ENCODE measurements at places on chromosomes 2 and 18.
A peak's percentile ranks its signal among the peaks of the same experiment; 100 is the strongest.

DNA sequence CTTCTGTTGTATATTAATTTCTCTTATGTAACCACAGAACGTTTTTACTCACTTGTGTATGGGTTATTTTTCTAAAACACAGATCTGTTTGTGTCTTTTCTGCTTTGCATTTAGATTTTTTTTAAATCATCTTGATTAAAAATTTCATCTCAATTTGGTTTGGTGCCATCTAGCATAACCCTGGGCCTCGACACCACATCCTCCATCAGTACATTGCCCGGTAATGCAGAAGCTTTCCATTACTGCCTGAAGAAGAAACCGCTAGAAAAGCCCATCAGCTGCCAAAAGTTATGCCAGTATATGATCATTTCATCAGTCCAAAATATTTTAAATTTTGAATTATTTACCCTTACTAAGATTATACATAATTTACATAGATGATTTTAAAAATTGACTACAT lies 26.2 kb downstream of the MAPRE2 start:
- DNase-seq: no peak

- no peak for DNase-seq
Observed at GRCh38 chr2:147394179-147394790, 450.5 kb upstream of the ACVR2A start.

GRCh38 chr2:95061601-95062183 lies 36.2 kb downstream of the MAL start:
- no peak for DNase-seq

- DNase-seq: no peak
Observed at GRCh38 chr2:85741211-85741832, 12.5 kb upstream of the ATOH8 start.

- peak; percentile 3 for DNase-seq
Observed at GRCh38 chr2:186068139-186068801, 329.7 kb downstream of the FSIP2 start.

- DNase-seq: no peak
Observed at GRCh38 chr18:72375618-72376017, 168.5 kb downstream of the CBLN2 start.

DNA sequence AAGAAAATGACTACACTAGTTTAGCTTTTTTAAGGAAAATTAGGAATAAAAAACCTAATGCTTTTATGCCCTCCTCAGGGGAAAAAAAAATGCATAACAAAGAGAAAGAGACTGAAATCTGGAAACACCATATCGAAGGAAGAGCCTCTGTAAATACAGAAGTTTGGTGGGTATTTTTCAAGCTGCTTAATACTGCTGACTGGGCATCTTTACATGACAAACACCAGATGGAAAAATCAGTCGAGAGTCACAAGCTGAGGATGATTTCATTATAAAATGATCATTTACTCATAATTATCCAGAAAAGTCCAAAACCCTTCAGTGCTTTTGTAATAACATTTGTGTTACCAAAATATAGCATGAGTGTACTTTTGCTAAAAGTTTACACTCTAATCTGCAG lies 1600.7 kb upstream of the ACVR2A start:
- no peak for DNase-seq

DNA sequence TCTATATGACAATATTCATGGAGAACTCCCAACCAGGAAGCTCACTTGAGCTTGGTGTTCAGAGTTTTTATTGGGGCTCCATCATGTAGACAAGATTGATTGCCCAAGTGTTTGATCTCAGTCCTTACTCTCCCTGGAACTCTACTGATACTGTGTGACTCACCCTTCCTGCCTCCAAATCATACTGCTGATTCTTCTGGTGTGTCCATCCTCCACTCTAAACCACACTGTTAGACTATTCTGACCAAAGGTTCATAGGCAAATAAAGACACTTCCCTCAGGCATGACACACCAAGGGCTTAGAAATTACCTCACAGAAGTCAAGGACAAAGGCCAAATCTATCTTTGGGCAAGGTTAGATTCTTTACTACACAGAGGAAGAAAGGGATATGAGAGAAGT lies 107.9 kb upstream of the CDH20 start:
- no peak for DNase-seq

GRCh38 chr2:182446087-182446486 lies 19.3 kb upstream of the PDE1A start:
- peak; percentile 90 for DNase-seq

GRCh38 chr2:187213798-187214197 lies 234.3 kb downstream of the CALCRL start:
- no peak for DNase-seq

DNA sequence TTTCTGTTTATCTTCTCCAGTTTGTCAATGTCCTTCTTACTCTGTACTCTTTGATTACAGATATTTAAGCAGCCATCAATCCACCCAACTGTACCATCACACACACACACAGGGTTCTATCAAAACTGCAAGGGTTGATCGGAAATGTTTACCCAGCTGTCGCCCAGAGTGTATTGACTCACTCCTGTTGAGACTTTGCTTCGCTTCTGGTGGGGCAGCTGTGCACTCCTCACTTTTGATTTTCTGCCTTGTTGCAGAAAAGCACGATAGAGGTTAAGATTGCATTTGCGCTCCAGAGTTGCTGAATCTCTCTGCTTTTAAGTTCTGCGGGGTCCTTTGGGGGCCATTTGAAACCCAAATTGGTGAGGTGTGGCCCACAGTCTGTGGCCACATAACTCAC lies 216.2 kb downstream of the SETBP1 start:
- DNase-seq: no peak

DNA sequence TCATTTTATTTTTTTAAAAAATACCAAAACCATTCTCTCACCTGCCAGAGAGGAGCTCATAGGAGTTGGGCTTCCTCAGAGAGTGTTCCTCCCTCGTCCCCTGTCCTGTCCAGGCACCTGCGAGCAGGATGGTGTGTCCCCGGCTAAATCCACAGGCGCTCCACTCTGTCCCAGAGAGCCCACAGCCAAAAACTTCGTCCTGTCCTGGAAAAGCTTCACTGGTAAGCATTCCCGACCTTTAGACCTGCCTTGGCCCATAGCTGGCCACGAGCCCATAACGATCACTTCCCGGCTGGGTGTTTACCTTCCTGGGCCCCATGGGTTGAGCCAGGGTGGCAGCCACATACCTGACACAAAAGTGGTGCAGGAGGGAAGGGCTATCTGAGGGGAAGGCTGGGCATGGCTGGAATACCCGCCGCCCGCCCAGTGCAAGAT lies at the start of gene NGEF:
Gene NGEF, minus strand, starts transcription at position 230 of the 435 bp plus-strand sequence. CDS start 38,366 bp downstream, outside the sequence.
- no peak for DNase-seq

DNA sequence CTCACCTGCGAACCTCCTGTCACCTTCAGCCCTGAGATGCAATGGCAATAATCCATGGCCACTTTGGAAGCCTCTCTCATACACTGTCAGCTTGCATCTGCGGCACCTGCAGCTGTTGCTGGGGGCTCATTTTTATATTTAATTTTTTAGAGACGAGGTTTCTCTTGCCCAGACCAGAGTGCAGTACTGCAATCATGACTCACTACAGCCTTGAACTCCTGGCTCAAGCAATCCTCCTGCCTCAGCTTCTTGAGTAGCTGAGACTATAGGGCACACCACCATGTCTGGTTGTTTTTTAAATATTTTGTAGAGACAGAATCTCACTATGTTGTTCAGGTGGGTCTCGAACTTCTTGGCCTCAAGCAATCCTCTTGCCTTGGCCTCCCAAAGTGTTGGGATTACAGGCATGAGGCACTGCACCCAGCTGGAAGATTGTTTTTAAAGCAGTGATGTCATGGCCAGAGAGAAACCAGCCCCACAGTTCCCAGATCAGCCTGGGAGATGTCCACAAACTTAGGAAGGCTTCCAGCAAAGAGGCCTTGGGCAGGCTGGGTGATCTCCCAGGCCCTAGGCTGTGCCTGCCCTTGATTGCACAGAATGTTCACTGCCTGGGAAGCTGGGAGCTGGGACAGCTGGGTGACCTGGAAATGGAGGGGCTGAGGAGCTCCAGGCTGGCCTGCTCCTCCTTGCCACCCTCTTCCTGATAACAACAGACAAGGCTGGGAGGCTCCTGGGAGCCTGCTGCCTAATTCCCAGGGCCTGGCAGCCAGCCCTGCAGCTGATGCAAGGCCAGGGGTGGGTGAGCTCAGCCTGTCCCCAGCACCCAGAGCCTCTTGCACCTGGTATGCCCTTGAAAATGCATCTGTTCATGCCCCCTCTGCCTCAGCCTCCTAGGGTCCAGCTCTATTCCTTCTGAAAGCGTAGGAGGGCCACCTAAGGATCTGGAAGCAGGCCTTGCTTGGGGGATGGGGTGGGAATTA lies 27.1 kb downstream of the SH2D6 start:
- peak; percentile 52 for DNase-seq

- DNase-seq: peak; percentile 68
Observed at GRCh38 chr2:23637011-23637778, 252.2 kb downstream of the KLHL29 start.
